ENCODE measurements at places on chromosomes 11 and 22.
A peak's percentile ranks its signal among the peaks of the same experiment; 100 is the strongest.

GRCh38 chr22:42360348-42360747, 71.9 kb downstream of the NFAM1 start:
- DNase-seq = no peak

- no peak for DNase-seq
Observed at GRCh38 chr11:132026746-132027145, 656.3 kb downstream of the NTM start.

- DNase-seq = no peak
Observed at GRCh38 chr22:49807780-49808708, 19.6 kb downstream of the BRD1 start.

GRCh38 chr22:41367039-41367679, 14.6 kb upstream of the TEF start:
- DNase-seq = no peak

DNA sequence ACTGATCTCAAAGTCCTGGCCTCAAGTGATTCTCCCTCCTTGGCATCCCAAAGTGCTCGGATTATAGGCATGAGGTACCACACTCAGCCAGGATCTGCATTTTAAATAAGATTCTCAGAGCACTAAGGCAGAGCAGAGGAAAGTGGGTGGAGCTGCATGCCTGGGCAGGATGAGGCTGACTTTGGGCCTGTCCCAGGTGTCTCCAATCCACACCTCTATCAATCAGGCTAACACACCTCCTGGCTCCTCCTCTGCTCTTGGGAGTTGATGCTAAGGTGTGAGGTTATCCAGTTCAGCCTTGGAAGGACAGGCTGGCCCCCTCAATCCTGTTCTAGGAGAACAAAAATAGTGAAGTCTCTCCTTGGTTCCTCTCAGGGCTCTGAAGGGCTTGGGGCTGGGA, 30.2 kb upstream of the P2RY2 start:
- peak; percentile 52 for DNase-seq

- DNase-seq = no peak
Observed at GRCh38 chr22:50688448-50688847, 15.8 kb downstream of the SHANK3 start.

DNA sequence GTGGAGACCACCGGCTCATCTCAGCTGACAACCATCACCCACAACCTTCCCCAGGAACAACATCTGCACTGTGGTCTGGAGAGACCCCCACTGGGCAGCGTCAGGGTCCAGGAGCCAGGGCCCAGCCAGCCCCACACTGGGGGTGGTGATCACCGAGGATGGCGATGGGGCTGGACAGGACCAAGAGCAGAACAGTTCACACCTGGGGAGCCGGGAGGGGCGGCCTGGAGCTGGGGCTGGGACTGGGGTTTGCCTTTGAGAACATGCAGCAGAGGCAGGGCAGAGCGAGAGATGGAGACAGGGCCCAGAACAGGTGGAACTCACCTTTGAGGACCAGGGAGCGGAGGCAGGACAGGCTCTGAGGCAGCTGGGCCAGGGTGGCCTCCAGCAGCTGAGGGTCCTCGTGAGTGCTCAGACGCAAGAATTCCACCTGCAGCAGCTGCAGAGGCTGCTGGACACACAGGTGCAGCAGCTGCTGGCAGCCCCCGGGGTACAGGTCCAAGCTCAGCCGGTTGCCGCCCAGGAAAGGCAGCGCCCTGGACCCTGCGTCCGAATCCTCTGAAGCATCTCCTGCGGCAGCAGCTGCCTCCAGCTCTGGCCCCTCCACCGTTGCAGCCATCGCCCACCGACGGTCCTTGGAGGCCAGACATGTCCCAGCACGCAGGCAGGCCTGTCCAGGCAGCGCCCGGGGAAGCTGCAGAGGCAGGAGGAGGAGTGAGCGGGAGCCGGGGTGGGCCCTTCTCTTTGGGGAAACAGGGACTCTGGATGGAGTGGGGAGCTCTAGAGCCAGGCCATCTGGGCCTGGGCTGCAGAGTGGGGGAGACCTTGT, 1.0 kb downstream of the PIDD1 start:
- DNase-seq = no peak

DNA sequence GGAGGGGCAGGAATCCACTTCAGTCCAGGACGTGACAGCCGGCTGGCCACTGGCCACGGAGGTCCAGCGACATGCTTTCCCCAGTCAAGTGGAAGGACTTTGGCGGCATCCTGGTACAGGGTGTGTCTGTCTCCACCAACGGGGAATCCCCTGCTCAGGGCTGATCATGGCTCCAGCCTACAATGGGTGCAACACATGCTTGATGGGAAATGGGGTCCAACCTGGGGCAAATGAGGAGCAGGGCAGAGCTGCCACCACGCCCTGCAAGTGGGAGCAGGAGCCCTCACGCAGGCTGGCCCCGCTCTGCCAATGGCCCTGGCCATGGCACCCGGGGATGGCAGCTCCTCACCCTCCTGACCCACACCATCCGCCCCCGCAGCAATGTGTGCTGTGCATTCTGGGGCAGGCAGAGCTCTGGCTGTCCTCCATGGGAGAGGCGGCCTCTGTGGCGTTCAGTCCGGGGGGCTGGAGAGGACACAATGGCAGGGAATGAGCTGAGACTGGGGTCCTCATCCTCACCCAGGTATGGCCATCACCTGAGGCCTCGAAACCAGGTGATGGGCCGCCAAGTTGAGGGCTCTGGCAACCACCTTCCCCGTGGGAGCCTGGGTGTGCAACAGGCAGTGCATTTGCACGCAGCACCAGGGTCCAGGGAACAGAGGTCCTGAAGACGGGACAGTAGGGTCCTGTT, 5.8 kb upstream of the SEPTIN5 start:
- DNase-seq = no peak

DNA sequence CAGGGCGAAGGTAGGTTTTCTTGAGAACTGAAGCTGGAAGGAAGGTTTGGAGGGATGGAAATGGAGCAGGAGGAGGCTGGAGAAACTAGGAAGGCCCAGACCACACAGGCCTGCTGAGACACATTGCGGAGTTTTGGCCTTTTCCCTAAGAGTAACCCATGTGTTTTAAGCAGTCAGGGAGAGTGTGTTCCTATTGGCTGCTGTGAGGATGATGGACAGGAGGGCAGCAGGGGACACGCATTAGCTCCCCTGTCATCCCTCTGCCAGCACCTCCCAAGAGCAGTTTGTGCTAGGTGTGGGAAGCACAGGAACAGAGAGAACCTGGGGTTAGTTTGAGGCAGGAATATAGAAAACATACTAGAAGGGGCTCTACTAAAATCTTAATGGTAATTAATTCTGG, 842.1 kb downstream of the TBC1D22A start:
- no peak for DNase-seq

GRCh38 chr11:25876456-25876965, 455.4 kb upstream of the ANO3 start:
- DNase-seq = no peak

DNA sequence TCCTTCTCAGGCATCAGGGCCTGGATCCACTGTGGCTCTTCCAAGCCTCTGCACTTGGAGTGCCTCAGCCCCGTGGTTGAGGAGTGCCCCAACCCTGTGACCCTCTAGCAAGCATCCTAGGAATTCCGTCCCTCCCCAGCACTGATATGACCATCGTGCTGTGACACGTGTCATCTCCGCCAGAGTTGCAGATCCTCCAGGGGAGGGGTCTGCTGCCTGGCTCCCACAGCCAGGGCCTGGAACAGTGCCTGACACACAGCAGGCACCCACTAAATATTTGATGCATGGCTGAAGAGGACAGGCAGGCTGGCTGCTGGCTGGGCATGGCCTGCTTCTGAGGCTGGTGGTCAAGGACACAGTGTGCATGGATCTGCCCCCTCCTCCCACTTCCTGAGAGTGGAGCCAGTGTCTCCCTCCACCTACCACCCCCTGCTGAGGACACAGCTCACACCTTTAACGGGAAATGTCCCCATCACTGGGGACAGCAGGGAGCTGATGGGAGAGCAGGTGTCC, 1.7 kb upstream of the CD81 start:
- no peak for DNase-seq

GRCh38 chr11:126991596-126991995, 9.0 kb downstream of the KIRREL3 start:
- DNase-seq = no peak

DNA sequence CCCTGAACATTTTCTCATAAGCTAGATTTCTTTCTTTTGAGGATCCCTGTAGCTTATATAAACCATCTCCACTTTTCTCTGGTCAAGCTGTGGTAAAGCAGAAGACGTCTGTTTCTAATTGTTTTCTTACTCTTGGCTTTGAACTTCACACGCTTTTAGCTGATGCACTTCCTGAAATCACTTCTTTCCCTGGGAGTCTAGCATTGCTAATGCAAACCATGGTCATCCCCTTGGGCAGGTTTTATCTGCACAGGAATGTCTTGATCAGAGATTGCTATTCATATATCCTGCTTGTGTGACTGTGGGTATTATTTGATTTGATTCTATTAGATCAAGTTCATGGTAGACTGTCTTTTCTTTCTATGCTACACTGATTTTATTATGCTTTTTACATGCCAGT, 199.2 kb upstream of the POU2AF2 start:
- no peak for DNase-seq

DNA sequence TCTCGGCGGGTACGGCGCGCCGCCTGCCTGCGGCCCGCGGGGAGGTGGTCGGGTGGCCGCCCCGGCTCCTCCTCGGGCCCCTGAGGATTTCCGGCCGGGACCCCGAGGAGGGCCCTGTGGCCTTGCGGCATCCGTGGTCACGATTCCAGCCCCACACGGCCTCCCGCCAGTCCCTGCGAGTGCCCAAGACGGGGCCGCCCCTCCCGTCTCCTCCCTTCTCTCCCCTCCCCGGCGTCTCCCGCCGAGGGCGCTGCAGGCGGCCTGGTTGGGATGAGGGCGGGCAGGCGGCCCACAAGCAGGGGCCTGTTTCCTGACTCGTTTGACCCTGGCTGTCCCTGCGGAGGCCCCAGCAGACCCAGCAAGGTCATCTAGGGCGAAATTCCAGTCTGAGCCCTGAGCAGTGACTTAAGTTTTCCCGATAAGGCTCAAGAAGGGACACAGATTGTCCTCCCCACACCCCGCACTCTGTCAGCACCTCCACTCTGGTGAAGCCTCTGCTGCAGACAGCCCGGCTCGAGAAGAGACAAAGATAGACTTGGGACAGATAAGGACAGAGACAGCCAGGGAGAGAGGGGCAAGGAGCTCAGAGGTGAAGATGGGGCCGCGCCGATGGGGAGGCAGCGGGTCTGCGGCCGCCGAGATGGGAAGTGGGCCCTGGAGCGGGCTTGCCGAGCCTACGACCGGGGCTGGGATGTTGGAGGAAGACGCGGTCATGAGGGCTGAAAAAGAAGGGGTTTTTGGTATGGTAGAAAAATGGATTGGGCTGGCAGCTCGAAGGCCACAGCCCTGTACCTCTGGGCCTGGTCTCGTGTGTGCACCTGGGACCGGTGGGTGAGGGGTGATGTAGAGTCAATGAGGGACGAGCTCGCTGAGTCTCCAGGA, 95.0 kb downstream of the SWAP70 start:
- DNase-seq = no peak

DNA sequence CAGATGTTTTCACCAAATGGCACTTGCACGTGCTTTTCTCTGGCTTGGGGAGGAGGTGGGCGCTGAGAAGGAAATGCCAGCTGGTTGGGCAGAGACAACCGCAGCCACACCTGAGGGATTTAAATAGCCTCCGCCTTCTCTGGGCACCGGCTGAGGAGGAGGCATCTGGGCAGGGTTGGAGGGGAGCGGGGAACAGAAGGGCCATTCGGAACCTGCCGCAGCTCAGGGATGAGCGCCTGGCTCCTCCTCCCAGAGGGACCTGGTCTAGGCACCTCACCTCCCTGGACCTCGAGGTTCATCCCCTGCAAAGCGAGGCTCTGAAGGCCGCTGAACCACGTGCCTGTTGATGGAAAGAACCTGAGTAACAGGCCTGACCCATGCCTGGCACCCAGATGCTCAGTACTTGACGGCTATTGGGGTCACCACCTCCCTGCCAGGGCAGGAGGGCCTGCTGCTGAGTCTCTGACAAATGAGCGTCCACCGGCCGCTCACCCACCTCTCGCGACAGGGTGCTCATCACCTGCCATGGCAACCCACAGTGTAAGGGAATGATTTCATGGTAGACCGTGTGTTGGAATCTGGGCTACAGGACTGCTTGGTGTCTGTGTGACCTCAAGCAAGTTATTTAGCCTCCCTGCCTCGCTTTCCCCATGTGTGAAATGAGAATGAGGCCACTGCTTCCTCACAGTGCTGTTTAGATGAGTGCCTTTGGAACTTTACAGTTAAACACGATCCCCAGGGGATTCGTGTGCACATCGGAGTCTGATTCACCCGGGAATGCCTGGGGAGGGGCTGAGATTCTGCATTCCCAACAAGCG, 2.0 kb upstream of the KDELR3 start:
- no peak for DNase-seq

GRCh38 chr11:121567995-121568394, 115.2 kb upstream of the SORL1-AS1 start:
- no peak for DNase-seq

- no peak for DNase-seq
Observed at GRCh38 chr22:18104566-18104965, 6.0 kb upstream of the TUBA8 start.

GRCh38 chr11:59164028-59164427, 7.9 kb upstream of the DTX4 start:
- no peak for DNase-seq

- no peak for DNase-seq
Observed at GRCh38 chr11:17224727-17225126, 16.9 kb upstream of the PIK3C2A start.

DNA sequence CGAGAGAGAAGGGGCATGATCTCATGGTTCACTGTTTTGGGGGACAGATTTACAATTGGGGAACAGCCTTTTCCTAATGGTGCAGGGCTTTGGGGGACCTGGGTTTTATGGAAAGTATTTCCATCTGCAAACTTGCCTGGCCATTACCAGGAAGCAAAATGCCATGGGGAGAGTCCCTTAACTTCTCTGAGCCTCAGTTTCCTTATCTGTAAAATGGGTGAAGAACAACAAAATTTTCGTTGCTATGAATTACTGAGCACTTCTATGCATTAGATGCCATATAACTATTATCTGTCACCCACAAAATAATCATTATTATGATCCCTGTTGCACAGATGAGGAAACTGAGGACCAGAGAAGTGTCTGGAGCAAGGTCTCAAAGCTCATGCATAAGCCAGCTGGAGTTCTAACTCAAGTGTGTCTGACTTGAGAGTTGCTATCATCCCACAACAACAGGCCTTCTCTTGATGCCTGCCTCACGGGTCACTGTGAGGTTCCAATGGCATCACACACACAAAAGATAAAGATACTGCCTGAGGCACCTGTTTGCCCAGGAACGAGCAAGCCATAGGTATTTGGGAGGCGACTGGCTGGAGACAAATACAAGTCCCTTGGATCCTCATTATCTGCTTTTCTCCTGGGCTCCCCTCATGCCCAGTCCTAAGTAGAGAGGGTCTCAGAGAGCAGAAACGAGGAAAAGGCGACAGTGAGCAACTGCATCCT, 15.8 kb downstream of the TPST2 start:
- DNase-seq = no peak

- no peak for DNase-seq
Observed at GRCh38 chr11:118227865-118228785, 3.3 kb upstream of the JAML start.

DNA sequence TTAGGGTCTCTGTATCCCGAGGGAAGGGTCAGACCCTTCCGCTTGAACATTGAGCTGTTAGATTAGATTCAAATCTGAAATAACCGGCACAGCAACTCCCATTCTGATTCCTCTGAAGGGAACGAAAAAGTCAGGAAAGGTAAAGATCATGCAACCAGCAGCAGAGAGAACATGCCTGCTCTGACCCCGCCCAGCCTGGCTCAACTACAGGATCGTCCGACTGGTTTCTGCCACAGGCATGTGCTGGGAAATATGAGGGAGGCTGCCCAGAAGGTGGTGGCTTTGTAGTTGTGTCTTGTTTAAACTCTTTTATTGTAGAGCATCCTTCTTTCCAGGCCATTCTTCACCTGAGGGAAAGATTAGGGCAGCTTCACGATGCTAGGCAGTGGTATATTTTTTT, 5.0 kb upstream of the MTNR1B start:
- DNase-seq = no peak
